Stimulated activated CD4-positive, alpha-beta T cell treated with anti-CD3 and anti-CD28 coated beads, Interleukin-4, amount 100 ng/mL, for 1 hour (primary cell): ENCODE measurements at places on chromosomes 5 and 9.

- DNase-seq: no peak
These were observed 7.5 kb downstream of the PLPP7 start for GRCh38 chr9:131296906-131297500.

- no peak for DNase-seq
These were observed 16.7 kb downstream of the IFNB1 start for GRCh38 chr9:21060919-21061561.

- DNase-seq: no peak
These were observed 83.4 kb downstream of the PAPPA start for GRCh38 chr9:116236979-116237378.

DNA sequence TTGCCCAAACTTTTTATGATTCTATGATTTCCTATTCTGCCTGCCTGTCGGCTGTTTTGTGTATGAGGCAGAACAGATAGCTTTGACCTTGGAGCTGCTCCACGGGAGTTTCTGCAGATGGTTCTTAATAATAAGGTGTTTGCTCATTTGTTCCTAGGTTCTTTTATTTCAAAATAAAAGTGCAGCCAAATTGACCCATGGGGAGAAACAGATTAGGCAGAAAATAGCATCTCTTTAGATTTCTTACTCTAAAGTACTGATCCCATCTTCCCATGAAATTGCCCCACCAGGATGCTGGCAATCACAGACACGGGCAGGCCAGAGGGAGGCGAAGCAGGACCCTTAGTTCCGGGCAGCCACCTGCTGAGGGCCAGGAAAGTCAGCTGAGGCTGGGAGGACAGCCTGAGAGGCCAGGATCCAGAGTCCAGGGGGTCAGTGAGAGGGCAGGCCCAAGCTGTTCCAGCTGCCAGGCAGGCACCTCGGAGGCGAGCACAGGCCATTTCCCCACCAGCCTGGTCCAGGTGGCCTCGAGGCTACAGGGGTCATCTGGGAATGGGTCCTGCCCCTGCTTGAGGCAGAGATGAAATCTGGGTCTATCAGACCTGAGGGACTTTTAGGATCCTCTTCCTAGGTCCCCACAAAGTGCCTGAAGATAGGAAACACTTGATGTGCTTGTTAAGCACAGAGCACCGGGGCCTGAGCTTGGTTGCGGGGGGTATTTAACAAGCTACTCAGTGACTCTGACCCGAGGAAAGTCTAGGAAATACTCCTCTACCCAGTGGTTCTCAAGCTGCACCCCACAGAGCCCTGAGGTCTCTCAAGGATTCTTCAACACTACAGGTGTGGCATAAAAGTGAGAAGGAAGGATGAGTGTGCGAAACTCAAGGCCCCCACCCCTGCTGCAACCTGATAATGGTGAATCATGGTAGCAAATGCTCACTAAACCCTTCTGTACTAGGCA lies 145.4 kb downstream of the CMYA5 start:
- no peak for DNase-seq

DNA sequence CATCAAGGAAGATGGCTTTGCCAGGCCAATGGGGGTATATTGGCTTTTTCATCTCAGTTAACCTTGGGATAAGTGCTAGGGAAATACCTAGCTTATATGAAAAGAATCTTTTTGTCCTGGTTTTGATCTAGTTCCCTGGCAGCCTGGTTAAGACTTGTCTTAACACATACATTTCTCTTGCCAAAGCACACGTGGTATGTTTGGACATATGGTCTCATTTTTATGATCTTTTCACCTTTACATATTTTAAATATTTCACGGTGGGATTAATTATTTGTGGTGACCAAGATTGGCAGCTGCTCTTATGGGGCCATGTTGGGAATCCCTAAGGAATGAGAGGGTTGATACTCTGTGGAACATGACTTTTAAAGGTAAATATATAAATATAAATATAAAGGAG lies 312.5 kb downstream of the NPR3 start:
- DNase-seq: no peak

DNA sequence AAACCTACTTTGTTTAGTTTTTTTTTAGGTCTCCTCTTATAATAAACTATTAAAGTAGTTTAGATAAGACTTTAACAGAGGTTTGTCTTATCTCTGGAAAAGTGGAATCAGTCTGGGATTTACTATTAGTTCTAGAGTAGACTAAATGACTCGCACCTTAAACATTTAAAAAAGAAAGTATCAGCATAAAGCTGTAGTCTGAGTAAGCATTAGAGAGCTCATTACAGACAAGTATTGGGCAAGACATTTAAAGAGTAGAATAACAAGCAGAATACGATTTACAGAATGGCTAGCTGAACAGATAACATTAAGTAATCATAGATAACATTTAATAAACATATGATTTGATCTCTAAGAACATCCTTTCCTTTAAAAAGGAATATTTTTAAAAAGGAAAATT lies 226.0 kb upstream of the DMAC1 start:
- no peak for DNase-seq

DNA sequence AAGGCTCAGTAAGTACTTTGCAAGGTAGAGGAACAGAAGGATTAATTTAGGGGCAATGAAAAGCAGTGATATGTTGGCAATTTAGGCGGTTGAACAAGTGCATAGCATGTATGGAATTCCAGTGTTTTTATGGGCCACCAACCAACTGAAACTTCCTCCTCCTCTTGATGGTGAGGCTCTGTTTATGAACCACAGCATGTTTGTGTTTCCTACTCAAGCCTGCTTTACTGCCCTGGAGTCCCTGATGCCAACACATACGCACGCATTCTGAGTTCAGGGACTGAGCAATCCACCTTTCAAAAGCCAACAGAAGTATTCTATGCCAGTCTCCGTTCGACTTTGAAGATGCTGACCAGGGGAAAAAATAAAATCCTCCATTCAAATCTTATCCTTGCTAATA lies 417.5 kb downstream of the EFNA5 start:
- DNase-seq: no peak

DNA sequence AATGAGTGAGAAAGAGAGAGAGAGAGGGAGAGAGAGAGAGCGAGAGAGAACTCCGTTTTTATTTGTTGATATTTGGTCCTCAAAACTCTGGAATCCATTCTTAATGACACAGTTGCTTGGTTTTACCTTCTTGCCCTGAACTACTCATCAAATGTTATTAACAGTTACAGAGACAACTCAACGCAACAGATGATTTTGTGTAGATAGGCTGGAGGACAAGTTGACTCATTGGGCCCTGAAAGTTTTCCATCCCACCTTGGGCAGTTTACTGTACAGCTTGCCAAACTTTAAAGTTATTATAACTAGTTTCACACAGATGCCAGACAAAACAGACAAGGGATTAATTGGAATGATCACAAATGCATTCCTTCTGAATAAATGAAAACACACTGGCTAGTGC lies 339.9 kb downstream of the ARL15 start:
- no peak for DNase-seq

DNA sequence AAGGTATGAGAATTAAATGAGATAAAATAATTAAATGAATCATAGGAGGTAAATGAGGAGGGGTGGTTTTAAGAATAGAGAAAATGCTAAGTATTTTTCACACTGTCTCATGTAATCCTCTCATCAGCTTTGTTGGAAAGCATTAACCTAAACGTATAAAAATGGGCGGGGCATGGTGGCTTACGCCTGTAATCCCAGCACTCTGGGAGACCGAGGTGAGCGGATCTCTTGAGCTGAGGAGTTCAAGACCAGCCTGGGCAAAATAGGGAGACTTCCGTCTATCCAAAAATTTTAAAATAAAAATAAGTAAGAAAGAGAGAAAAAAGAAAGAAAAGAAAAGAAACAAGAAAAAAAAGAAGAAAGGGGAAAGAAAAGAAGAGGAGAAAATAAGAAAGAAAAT lies 1.9 kb upstream of the RFK start:
- no peak for DNase-seq

- DNase-seq: no peak
These were observed 282.9 kb downstream of the NFIB start for GRCh38 chr9:14031060-14031414.

GRCh38 chr5:61332851-61333320 lies 828 bp downstream of the ZSWIM6 start:
- DNase-seq: peak; percentile 23

- DNase-seq: no peak
These were observed 46.7 kb upstream of the CDKN2AIPNL start for GRCh38 chr5:134458234-134459009.

DNA sequence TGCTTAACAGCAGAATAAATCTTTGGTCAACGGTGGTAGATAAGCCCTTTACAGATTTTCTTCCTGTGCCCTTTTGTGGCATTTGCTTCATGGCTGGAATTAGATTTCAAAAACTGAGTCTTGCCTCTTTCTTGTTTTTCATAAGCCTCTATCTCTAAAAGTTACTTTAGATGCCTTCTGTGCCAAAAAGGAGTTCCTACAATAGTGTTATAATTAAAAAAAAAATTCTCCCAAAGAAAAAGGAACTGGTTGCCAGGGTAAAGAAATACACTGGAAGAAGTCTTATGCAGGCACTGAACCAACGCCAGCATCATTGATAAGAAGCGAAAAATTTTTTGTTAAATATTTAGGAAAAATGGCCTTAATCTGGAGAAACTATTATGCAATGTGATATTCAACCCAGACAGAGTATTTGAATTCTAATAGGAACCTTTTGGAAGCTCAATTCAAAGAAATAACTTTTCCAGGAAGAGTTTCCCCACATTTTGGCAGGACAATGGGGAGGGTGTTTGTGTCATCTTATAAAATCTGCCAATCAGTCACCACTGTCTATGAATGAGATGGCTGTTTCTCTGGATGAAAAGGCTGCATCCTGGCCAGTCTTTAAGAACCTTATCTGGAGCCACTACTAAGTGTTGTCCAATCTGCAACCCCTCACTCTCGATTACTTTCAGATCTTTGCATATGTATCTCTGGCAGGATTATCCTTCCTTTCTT lies 608.1 kb downstream of the PDE4D start:
- no peak for DNase-seq

- no peak for DNase-seq
These were observed 95.0 kb downstream of the PCSK1 start for GRCh38 chr5:96338091-96338490.

DNA sequence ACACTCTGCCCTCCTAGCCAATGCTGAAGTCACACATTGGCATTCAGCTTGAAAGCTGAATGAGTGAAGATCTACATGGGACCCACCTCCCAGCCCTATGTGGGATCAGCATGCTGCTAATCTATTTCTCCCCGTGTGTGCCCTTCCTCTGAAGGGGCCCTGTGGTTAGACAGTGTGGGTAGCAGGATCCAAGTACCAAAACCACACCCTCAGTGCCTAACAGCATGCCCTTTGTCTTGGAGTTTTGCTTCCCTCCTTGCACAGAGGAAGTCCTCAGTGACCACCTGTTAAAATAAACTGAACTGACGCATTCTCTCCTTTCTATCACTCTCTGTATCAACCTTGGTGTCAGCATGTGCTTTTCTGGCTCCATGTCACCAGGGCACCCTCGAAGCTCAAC lies 25.0 kb downstream of the SH3TC2 start:
- DNase-seq: no peak

- DNase-seq: no peak
These were observed 158.5 kb downstream of the NR3C1 start for GRCh38 chr5:143244990-143245389.
